ENCODE measurements at places on chromosomes 11 and 22. TPM values are rescaled to one million over a fixed set of nuclear protein-coding genes. Genes with fewer than 3 reads are reported as not detected.

DNA sequence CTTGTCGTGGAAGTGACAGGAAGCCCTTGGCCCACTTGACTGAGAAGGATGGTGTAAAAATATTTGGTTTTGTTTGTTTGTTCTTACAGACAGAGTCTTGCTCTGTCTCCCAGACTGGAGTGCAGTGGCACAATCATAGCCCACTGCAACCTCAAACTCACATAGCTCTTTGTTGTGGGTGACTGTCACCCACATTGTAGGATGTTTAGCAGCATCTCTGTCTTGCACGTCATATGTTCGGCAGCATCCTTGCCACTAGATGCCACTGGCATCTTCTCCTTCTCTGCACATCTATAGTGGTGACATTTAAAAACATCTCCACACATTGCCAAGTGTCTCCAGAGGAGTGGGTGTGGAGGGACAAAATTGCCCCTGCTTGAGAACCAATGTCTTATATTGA is 56.8 kb downstream of the PRR5L start:
- DNase-seq = no peak

- no peak for DNase-seq
Observed at GRCh38 chr11:61265357-61265756, 24.4 kb downstream of the PGA5 start.

- no peak for DNase-seq
Observed at GRCh38 chr11:90330632-90331031, 107.8 kb upstream of the CHORDC1 start.

GRCh38 chr11:126817096-126817495 is 183.5 kb downstream of the KIRREL3 start:
- DNase-seq = no peak

GRCh38 chr11:1820463-1821325 is 14.1 kb upstream of the SYT8 start:
- no peak for DNase-seq

DNA sequence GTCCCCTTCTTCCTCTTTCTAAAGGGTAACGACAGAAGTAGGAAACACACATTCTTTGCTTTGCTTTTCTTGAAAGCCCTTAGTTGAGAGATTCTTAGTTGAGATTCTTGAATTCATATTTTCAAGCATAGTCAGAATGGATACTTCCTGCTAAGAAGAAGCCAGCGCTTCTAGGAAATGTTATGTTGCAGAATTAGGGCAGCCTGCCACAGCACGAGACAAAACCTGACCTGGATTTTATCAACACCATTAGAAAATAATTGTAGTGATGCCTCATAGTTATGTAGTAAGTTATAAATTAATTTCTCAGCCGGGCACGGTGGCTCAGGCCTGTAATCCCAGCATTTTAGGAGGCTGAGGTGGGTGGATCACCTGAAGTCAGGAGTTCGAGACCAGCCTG is 37.9 kb upstream of the NUP160 start:
- DNase-seq = no peak

- DNase-seq = no peak
Observed at GRCh38 chr11:126061707-126062678, 673 bp downstream of the CDON start.

GGTLC3 gene
- not detected for polyA plus RNA-seq

RPS13 gene
- 1,818 TPM for polyA plus RNA-seq
